AG09319 (cell line): ENCODE measurements at places on chromosomes 6 and 20.

DNA sequence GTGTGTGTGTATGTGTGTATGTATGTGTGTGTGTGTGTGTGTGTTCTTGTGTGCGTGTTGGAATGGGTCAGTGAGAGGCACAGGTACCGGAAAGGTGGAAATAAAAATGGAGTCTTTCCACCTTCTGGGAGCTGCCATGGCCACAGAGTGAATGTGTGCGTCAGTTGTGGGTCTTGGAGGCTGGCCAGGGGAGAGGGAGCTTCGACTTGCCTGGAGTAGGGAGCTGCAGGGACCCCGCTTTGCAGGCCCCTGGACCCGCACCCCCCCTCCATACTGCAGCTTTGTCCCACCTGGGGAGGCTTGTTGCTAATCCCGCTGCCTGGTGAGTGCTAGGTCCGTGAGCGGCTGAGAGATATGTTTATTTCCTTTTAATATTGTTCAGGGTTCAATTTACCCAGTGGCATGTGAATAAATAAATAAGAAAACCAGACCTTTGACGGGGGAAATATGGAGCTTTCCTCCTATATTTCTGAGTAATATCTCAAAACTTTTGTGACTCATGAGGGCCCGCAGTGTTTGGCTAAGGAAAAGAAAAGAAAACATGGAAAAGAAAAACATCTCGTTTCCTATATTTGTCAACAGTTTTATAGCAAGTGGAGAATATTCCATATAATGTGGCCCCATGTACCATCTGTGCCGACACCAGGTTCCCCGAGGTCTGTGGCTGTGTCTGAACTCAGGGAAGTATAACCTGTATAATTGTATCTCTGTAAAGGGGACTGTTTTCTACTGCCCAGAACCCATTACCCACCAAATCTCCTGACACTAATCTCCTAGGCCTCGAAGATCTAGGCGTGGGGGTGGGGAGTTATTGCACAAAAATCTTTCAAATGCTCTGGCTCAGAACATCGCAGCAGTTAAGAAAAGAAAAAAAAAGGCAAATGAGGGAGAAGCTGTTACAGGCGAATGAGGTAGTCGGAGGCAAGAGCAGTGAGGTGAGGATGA, 24.6 kb upstream of the CCDC167 start:
- no peak for DNase-seq

GRCh38 chr20:5090191-5090590, 29.6 kb downstream of the PCNA start:
- no peak for DNase-seq

DNA sequence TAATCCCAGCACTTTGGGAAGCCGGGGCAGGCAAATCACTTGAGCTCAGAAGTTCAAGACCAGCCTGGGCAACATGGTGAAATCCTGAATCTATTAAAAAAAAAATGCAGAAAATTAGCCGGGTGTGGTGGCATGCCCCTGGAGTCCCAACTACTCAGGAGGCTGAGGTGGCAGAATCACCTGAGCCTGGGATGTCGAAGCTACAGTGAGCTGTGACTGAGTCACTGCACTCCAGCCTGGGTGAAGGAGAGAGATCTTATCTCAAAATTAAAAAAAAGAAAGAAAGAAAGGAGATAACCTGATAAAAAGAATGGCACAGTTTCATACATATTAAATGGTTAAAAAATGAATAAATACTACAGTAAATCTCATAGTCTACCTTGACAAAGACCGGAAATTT, 123.6 kb upstream of the TNFAIP3 start:
- DNase-seq, result no peak

- no peak for DNase-seq
Measured at GRCh38 chr6:26329763-26330511, 35.1 kb upstream of the BTN3A2 start.

- DNase-seq, result no peak
Measured at GRCh38 chr20:46509523-46509922, 3.8 kb downstream of the ZNF334 start.

DNA sequence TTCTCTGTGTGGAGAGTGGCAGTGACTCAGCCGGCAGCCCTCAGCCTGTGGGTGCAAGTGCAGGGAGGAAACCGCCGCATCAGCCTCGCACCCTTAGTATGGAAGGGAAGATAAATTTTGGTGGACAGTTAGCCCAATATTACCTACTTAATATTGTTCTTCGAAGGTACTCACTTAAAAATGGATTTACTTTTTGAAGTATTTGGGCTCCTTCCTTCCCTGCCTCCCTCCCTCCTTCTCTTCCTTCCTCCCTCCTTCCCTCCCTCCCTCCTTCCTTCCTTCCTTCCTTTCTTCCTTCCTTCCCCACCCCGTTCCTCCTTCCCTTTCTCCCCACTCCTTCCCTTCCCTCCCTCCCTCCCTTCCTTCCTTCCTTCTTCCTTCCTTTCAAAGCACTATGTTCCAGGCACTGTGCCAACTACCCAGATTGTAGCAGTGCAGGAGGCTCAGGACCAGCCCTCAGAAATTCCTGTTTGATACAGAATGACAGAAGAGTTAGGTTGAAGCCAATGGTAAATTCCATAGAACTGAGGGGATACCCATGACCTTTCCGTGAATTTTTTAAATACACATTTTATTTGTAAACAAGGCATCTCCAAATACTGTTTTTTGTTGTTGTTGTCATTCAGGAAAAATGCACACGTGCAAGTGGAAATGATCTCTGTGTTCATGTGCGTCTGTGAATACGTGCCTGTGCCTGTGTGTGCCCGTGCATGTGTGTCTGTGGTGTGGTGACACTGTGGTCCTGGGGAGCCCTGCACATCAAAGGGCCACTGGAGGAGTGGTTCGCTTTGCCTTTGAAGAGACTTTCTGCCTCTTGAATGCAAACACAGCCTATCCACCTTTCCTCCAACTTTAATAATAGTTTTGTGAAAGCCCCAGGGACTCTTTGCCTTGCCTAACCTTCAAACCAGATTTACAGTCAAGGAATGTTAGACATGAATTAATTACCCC, 141.7 kb downstream of the EDN3 start:
- no peak for DNase-seq

GRCh38 chr6:37705239-37706051, 7.8 kb upstream of the MDGA1 start:
- DNase-seq, result peak; percentile 73

DNA sequence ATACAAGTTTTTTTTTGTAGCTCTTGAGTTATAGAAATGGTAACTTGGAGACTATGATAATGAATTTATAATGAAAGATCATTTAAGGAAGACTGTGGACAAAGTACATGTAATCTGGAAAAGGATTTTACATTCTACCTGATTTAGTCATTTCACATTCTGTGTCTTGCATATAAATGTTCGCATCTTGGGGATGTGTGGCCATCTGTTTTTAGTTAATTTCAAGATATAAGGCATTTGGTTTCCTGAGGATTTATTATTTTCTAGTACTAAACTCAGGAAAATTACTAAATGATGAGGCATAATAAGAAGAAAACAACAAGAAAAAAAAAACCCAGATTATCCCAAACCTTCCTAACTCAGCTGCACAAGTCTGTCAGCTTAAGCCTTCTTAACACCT, 112.7 kb upstream of the PRL start:
- DNase-seq, result no peak

GRCh38 chr20:37178839-37179682, at the start of the genes MROH8 and RPN2:
Gene MROH8, minus strand, starts transcription at chr20:37179548.
Gene RPN2, plus strand, starts transcription at chr20:37179330. Its CDS starts 27 bp downstream, at chr20:37179357.
- peak; percentile 95 for DNase-seq

DNA sequence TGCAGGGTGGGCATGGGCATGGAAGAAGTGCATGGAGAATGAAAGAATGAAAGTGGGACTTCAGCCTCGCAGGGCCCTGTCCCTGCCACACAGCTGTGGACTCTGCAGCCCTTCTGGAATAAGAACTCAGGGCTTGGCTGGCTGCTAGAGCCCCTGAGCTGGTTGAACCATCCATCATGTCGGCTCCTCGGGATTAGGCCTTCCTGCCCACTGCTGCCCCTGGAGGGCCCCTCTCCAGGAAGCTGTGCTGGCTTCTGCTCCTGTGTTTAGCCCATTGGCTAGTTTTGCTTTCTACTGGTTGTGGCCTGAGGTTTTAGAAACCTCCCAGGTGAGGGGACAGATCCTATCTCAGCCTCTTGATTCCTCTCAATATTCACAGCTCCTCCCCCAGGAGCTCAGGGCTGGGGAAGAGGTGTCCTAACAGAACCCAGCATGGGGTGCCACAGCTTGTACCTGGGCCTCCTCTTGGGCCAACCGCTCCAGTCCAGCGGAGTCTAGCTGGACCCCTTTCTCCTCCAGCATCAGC, 7.9 kb downstream of the AARS2 start:
- no peak for DNase-seq

DNA sequence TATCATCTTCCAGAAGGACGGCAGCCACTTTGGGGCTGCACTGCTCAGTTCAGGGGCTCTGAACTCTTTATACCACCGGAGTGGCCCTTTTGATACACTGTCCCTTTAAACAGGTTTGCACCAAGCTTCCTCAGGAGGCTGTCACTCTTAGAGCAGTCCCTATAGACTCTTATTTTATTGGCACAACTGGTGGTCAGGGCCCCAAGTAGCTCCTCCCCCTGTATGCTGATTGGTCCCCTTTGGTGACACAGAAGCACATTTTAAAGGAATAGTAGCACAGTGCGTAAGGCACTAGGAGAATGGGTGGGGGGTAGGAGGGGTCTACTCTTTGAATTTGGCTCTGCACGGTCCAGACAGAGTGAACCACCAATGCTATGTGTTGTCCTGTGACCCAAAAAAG, 122.6 kb upstream of the MLN start:
- DNase-seq, result no peak

- DNase-seq, result no peak
Measured at GRCh38 chr6:106512968-106513574, 116.2 kb downstream of the RTN4IP1 start.

DNA sequence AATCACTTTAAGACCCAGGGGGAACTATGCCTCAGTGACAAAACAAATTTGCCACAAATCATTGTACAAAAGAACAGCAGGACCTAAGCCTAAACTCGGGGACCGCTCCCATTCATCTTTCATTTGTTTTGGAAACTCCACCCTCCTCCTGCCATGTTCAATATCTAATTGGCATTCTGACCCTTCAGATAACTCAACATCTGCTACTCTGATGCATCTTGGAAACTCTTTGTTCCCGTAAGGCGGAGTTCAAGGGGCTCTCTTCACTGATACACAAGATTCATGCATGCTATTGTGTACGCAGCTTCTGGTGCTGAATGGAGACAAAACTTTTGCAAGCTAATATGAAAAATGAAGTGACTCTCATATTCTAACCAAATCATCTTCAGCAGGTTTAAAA, 187.6 kb downstream of the ZFP64 start:
- DNase-seq, result no peak

DNA sequence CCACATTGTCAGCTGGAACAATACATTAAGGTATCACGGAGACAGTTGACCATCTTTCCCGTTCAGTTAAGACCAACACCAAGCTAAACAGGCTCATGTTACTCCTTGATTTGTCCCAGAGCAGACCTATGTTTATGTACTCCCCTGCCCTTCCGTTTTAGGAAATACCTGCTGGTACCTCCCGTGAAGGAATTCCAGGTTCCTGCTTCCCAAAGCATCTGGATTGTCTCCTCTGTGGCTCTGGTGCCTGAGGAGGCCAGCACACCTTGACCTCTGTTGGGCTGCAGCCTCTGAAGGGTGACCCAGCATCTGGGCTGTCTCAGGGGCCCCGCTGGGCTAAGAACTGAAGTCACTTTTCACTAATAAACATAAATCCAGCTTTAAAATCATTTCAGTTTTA, 647.8 kb upstream of the MARCKS start:
- no peak for DNase-seq

- no peak for DNase-seq
Measured at GRCh38 chr6:100704961-100705360, 176.2 kb downstream of the ASCC3 start.

DNA sequence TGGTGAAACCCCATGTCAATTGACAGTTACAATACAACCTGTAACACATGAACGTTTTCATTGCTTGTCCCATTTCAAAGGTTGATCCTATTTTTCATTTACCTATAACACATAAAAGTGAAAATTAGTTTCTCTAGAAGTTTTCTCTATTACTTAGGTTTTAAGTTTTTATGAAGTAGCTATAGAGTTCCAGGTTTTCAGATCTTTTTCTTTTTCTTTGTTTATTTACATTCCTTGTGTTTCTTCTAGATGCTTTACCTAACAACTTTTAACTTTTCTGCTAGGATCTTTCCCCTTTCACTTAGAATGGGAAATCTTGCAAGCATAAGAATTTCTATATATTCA, 232.6 kb downstream of the PLCB1 start:
- no peak for DNase-seq

DNA sequence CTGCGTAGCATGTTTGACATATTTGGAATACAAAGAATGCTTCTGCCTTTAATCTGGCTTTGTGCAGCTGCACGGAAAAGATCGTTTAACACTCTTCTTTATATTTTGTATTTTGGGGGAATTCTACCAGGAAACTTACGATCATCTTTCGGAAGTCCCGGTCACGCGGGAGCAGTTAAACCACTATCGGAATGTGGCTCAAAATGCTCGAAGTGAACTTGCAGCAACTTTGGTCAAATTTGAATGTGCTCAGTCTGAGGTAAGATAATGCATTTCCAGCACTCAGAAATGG, 42.3 kb downstream of the CCDC170 start:
- no peak for DNase-seq

GRCh38 chr6:133441491-133441890, 200.3 kb downstream of the EYA4 start:
- no peak for DNase-seq

- no peak for DNase-seq
Measured at GRCh38 chr6:137352859-137353258, 133.7 kb upstream of the IFNGR1 start.

DNA sequence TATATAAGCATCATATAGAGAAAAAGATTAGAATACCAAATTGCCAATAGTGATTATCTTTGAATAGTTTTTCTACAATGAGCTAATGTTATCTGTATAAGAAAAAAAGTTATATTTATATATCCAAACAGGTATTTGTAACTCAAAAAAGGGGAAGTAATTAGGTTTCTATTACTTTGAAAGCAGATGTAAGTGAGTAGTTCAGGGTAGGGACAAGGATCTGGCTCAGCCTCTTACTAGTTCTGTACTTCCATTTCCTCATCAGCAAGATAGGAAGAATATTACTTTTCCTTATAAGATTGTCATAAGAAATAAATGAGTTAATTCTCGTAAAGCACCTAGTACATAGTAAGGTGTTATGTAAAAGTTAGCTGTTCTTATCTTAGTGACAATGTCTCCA, 32.2 kb downstream of the AHI1 start:
- DNase-seq, result no peak

GRCh38 chr6:158729906-158730540, 80.2 kb downstream of the SYTL3 start:
- no peak for DNase-seq

- no peak for DNase-seq
Measured at GRCh38 chr20:9602847-9603183, 88.4 kb downstream of the LAMP5 start.

- no peak for DNase-seq
Measured at GRCh38 chr20:24584538-24585356, 115.3 kb downstream of the SYNDIG1 start.
